Activated naive CD4-positive, alpha-beta T cell treated with anti-CD3 and anti-CD28 coated beads, Interleukin-2, amount 50 U/mL, for 72 hours (primary cell): ENCODE measurements at places on chromosomes 3 and 15.
A peak's percentile ranks its signal among the peaks of the same experiment; 100 is the strongest.

DNA sequence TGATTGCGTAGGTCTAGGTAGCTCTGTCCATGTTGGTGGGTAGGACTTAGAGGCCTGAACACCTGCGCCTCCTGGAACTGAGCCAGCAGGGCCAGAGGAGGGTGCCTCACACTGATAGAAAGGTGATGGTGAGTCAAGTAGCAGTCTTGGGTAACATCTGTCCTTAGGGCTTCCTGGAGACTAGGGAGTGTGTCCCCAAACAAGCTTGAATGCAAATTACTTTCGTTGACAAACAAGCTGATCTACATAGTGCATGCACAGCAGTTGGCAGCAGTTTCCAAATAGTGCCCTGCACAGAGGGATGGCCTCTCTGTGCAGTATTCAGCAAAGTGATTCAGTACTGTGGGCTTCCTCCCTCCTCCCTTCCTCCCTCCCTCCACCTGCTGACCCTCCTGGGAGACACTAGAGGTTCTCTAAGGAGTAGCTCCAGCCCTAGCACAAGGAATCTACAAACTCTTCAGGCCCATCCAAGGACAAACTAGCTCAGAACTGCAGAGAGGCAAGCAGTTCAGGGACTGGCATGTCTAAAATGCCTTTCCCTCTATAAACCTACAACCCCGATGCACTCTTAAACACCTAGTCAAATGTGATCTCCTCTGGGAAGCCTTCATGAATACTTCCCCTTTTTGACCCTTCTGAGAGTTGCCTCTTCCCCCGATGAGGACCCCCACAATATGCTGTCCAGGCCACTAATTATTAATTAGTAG is 61.0 kb downstream of the TLE3 start:
- DNase-seq, result no peak

DNA sequence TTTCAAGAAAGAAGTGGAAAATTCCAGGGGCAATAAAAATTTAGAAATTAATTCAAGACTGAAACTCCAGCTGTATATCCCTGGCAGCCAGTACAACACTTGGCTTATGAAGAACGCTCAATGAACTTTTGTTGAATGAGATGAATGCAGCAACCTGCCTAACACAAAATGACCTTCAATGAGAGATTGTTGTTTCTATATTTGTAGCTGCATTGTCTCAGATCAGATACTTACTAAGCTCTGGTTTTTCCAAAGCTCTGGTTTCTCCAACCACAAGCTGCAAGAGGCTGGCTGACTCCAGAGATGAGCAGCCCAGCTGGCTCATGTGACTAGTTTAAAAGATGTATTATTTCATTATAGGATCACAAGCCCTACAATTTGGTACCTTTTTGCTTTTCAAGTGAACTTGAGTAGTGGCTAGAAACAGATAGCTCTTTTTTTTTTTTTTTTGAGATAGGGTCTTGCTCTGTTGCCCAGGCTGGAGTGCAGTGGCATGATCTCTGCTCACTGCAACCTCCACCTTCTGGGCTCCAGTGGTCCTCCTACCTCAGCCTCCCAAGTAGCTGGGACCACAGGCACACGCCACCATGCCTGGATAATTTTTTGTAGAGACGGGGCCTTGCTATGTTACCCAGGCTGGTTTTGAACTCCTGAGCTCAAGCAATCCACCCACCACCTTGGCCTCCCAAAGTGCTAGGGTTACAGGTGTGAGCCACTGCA is 57.4 kb downstream of the UMPS start:
- no peak for DNase-seq

DNA sequence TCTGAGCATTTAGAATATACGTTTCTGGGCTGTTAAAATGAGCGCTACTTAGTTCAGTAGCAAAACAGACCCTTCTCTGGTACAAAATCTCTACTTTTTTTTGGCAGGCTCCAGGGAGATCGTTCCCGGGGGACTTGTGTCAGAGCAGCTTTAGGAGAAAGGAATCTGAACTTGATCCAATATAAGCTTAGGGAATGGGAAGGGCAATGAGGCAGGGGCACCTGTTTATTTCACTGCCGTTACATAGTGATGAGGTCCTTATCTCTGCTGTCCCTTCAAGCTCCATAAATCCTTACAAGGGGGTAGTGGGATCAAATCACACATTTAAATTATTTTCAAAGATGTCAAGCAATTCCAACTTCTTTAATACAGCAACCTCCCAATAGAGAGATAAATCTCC is 128.7 kb upstream of the BNIP2 start:
- DNase-seq, result no peak

DNA sequence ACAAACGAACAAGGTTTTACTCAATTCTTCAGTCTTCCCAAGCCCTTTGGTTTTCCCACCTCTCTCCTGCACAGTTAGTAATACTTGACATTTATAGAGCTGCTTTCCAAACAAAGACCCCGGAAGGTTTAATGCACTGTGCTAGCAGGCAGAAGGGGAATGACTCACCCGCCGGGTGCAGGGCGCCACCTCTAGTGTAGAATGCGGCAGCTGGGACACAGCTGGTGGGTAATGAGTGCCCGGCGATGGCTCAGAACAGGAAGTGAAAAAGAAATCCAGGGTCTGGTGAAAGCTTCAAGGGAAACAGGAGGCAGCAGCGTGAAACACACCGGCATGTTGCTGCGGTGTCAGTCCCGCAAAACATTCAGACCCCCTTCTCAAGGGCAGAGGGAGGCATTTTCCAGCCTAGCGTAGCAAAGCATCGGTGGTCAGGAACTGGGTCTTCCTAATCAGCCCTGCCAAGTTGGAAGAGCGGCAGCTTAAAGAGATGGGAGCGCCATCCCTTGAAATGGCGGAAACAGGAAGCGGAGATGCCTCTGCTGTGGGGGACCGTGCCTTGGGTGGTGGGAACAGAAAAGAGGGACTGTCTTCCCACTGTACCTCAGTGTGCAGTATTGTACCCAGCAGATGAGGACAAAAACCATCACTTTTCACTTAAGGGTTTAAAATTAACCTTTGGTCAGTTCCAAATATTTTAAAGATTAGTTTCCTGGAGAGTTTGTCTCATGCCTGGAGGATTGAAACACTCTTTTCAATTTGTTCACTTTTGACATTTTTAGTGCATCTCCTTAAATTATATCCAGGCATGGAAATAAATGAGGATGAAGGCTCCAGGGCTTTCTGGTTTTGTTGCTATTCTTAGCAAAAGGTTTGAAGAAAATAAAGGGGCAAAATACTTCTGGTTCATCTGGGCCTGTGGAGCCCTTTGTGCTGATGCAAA is 160.7 kb upstream of the MCTP2 start:
- no peak for DNase-seq

- DNase-seq, result no peak
Observed at GRCh38 chr3:13349823-13350222, 70.3 kb downstream of the NUP210 start.

DNA sequence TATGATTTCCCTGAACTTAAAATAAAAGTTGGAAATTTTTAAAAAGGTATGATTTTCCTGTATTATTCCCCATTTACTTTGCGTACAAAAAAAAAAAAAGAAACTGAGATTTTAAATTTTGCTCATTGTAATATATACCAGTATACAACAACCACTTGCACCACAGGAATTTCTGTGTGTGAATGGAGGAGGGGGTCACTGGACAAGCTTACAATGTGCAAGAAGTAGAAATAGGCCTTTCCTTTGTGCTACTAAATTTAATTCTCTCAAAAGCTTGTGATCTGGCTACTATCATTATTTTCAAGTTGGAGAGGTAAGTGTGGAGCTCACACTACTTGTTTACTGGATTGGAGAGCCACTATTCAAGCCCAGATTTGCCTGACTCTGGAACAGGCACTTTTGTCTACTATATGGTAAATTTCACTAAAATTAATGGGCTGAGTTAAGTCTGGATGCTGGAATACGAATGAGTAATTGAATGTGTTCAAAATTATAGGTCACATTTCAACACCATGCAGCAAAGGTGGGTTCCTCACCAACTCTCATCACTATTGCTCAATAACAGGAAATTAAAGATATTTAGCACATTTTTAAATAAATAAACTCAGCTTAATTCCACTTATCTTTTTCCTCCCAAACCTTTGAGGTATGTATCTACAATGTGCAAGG is 148.0 kb upstream of the MBNL1 start:
- DNase-seq, result no peak

DNA sequence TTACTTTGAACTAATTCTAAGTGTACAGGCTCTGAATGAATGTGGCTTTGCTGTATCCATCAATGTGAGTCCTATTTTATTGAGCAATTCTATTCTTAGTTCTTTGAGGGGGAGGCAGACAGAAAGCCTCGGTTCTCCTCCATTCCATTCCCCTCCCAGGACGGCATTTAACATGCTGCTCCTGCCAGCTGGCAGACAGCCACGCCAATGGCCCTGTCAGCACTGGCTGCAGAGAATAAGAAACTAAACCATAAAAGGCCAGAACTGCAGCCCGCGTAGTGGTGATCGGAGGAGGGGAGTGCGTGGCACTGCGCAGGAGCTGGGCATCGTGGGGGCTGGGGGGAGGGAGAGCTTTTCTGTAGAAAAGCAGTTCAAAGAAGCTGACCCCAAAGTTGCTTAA is 76.0 kb upstream of the HACD2 start:
- DNase-seq, result no peak

- DNase-seq, result no peak
Observed at GRCh38 chr15:66777054-66777453, 75.0 kb downstream of the SMAD6 start.

GRCh38 chr15:99123713-99124451 is 19.0 kb downstream of the SYNM start:
- DNase-seq, result no peak

GRCh38 chr3:127628788-127629466 is at the start of gene PODXL2:
Gene PODXL2, plus strand, starts transcription at chr3:127629185. Its CDS starts 35 bp downstream, at chr3:127629220.
- peak; percentile 32 for DNase-seq

- DNase-seq, result no peak
Observed at GRCh38 chr3:133532951-133533350, 40.5 kb upstream of the CDV3 start.

- DNase-seq, result no peak
Observed at GRCh38 chr15:69852482-69852881, 245.2 kb downstream of the TLE3 start.

GRCh38 chr3:152211655-152212054 is 57.1 kb upstream of the MBNL1 start:
- DNase-seq, result no peak

DNA sequence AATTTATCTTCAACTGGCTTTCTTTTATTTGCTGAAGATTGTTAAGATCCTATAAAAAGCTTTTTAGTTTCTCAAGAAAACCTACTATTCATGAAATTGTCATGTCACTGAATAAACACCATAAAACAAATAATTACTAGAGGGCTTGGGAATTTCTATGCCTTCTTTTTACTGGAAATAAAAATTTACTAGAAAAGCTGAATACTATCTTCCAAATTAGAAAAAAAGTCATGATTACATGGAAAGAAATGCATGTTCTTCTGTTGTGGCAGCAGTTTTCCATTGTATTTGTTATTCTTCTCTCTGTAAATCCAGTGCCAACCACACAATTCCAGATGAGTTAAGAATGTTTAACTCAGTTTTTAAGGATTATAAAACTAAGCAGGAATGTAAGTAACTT is 153.8 kb downstream of the RAP2B start:
- no peak for DNase-seq

DNA sequence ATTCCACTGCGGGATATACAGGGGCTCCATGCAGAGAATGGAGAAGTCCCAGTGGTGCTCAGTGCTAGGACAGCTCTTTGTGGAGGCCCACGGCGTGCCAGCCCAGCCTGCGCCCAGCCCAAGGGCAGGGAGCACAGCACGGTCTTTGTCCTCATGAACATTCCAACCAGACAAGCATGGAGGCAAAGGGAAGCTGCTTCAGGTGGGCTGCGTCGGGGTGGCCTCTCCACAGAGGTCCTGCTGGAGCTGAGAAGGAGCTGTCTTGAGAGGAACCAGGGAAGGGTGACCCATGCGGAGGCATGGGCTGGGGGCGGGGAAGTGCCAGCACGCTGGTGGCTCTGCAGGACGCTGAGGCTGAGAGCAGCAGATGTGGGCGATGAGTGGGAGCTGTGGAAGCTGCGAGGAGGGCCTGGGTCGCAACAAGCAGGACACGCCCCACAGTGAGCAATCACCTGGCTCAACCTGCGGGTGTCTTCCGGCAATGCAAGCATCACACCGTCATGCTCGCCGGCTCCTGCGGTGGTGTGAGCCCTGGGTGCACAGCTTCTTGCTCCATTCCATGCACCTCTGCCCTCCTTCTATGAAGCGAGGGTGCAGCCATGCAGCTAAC is 14.0 kb upstream of the KLF15 start:
- no peak for DNase-seq

GRCh38 chr3:113216393-113216792 is 5.0 kb downstream of the BOC start:
- DNase-seq, result no peak

DNA sequence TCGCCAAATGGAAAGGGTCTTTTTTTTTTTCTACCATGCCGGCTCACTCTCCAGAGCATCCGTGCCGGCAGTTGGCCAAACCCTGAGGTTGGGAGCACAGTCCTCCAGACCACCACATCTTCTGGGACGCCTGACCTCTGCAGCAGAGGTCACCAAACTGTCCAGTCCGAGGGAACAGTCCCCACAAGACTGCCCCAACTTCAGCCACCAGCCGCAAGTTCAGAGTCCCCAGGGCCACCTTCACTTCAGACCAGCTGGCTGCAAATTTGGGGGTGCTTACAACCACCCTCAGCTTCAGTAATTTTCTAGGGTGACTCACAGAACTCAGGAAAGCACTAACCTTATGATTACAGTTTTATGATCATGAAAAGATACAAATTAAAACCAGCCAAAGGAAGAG is 28.9 kb downstream of the PLA2G4D start:
- no peak for DNase-seq

DNA sequence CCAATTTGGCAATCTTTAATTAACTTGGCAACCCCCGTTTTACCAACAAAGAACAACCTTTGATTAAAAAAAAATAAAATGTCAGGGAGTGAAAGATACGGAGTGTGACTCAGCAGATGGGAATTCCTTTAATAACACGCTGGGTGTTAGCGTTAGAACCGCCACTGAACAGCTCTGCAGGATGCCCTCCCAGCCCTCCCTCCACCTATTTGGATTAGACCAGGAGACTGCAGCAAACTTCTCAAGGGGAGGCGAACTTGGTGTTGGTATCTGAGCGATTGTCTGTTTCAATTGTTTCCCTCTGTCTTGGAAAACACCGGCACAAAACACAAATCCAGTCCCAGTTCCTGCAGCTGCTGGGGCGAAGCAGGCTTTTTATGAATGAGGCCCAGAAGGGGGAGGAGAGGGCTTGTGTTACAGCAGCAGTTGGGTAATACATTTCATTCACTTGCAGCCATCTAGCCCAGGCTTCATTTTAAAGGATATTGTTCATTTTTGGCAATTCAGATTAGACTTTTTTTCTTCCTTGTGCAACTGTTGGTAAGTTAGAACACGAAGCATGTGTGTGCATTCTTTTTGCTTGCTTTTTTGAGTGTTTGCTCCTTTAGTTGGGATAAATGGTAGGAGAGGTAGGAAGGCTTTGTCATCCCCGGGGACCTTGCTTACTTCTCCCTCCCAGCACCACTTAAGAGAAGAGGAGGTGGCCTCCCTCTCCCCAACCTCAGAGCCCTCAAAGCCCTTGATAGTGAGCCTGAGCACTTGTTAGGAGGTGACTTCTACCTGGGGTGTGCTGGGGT is 152.3 kb downstream of the IGF1R start:
- no peak for DNase-seq
